Umbilical cord (tissue), 2 donors: ENCODE measurements at places on chromosomes 7 and 10.

GRCh38 chr7:148204639-148205304, 385.8 kb upstream of the C7orf33 start:
- no peak for DNase-seq

DNA sequence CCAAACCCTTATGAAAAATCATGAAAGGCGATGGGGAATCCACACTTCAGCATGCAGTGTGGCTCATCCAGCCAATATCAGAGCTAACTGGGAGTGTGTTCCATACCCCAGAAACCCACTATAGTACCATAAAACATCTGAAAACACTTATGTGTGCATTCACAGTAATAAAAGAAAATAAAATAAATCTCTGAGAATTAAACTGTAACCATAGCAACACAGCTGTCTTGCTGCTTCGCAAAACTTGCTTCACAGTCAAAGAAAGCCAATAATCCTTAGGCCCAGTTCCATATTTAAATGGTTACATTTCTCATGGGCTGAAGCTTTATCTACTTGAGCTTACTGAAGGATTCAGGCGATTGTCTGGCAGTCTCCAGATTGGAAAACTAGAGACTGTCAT, 19.9 kb upstream of the POLR1F start:
- DNase-seq: peak; percentile 95

GRCh38 chr10:121159670-121160069, 308.5 kb downstream of the WDR11 start:
- DNase-seq: no peak

GRCh38 chr10:69884024-69884367, 82.3 kb downstream of the COL13A1 start:
- no peak for DNase-seq

- DNase-seq: no peak
These were observed 199.1 kb downstream of the FZD1 start for GRCh38 chr7:91463330-91463729.

DNA sequence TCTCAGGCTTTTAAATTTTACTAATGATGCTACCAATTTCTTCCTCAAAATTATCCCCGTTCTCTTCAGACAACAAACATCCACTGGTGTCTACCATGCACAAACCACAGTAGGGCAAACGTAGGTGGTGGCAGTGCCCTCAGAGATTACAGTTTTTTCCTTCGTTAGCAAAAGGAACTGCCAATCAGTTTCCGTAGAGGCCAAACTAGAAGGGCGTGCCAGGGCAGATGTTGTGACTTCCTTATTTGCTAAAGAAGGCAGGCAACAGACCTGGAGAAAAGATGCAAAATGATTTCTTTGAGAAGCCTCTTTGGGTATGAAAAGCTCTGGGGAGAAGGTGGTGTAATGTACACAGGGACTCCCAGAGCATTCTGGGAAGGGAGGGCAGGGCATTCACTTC, 7.6 kb upstream of the FAM180A start:
- DNase-seq: no peak

GRCh38 chr10:2839081-2839725, 228.1 kb upstream of the PFKP start:
- peak; percentile 13 for DNase-seq

- no peak for DNase-seq
These were observed 42.3 kb downstream of the NRCAM start for GRCh38 chr7:108413782-108414492.

GRCh38 chr10:93126483-93127052, 52.9 kb downstream of the CYP26A1 start:
- no peak for DNase-seq

- DNase-seq: no peak
These were observed 936 bp upstream of the TCERG1L start for GRCh38 chr10:131312478-131312836.

GRCh38 chr10:110794808-110795207, 76.9 kb upstream of the PDCD4 start:
- no peak for DNase-seq

DNA sequence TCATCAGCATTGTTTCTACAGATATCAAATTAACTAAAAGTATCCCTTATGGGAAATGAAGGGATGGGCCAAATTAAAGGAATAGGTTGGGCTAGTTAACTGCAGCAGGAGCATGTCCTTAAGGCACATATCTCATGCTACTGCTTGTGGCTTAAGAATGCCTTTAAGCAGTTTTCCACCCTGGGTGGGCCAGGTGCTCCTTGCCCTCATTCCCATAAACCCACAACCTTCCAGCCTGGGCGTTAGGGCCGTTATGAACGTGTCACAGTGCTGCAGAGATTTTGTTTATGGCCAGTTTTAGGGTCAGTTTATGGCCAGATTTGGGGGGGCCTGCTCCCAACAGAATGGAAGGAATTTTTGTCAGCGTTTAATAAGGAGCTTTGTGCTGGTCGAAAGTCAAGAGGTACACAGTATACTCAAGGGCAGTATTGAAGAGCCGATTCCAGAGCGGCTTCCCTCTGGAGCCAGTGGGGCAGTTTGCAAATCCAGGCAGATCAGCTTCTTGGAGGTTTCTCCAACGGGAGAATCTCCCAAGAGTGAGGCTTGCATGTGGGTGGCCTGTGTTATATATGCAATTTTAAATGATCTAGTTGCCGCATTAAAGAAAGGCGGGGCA, 7.7 kb downstream of the PFKP start:
- DNase-seq: no peak

- no peak for DNase-seq
These were observed 7.2 kb downstream of the RNF133 start for GRCh38 chr7:122691569-122692235.

DNA sequence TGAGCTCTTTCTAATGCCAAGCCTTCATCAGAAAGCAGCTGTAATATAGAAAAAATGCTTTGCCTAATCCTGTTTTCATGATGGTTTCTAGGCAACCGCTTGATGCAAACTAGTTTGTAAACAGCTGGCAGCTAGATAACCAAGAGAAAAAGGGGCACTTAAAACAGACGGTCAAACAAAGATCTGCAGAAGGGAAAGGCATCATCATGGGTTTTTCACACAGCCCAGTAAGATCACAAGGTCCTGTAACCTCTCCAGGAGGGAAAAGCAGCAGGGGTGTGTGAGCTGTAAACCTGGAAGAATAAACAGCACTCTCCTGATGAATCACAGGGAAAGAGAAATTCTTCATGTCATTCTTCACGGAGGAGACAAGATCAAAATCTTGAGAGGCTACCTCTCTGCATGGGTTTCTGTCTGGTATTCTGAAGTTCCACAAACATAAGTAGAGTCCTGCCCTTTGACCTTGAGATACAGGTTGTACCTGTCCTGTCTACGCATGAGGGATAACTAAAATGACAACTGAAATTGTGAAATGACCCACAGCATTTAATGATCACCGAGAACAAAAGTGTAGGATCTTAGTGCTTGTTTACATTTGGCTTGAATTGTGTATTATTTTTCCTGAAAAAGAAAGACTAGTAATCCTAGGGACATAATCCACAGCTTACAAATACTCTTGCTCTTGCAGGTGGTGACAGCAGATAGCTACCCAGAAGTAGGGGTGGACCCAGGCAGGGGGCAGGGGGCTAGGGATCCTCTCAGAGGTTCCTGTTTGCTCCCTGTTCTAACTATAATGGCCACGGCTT, 48.0 kb downstream of the CREB3L2 start:
- no peak for DNase-seq

DNA sequence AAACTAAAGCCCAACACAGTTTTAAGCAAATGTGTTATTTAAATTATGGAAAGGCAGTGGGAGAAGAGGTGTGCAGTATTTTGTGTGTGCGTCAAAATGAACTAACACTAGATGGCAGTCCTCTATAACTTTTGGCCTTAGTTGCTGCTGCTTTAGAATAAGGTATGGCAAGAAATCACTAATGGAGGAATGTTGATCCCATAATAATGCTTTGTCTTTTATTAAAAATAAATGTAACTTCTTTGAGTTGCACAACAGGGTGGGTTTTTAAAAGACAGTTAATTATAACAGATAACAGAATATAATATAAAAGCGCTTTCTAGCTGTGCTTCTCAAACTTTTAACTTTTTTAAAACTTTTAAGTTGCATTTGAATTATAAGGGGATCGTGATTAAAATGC, 56.4 kb downstream of the BBS9 start:
- DNase-seq: peak; percentile 71

DNA sequence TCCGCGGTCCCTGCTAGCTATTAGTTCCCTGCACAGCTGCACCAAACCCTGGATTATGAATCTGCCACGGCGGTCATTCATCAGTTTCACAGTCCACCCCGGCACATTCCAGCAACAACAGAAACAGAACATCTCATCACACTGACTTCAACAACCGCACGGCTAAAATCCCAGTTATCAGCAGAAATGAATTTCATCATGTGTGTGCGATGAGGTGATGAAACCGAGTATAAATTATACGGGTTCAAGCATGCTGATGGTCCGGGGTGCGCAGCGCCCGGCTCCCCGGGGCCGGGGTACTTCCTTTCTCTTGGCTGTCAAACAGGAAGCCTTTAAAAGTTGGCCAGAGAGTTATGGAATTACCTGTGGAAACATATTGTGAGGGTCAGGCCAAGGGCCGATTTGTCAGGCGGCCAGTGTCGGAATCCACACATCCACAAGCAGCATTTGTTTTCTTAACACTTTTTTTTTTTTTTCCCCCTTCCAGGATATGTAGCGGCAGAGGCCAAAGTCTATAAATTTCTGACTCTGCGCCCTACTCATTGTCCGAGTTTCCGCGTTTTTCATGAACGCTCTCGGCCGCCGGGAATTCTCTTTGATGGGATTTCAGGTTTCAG, 420.9 kb upstream of the MGMT start:
- DNase-seq: peak; percentile 38

- no peak for DNase-seq
These were observed 22.2 kb downstream of the ZDHHC16 start for GRCh38 chr10:97468162-97468561.

GRCh38 chr7:143914938-143915652, 13.1 kb upstream of the TCAF1 start:
- no peak for DNase-seq

- peak; percentile 38 for DNase-seq
These were observed at the start of gene PTPRZ1 for GRCh38 chr7:121872831-121873288. Gene PTPRZ1 (plus strand): TSS chr7:121873161. CDS start chr7:121873500, 339 bp downstream.

GRCh38 chr10:72218726-72219125, 2.6 kb upstream of the ASCC1 start:
- no peak for DNase-seq

- DNase-seq: no peak
These were observed 238.4 kb downstream of the ARHGAP21 start for GRCh38 chr10:24485304-24485703.

GRCh38 chr10:91700273-91700672, 67.4 kb upstream of the PPP1R3C start:
- no peak for DNase-seq

DNA sequence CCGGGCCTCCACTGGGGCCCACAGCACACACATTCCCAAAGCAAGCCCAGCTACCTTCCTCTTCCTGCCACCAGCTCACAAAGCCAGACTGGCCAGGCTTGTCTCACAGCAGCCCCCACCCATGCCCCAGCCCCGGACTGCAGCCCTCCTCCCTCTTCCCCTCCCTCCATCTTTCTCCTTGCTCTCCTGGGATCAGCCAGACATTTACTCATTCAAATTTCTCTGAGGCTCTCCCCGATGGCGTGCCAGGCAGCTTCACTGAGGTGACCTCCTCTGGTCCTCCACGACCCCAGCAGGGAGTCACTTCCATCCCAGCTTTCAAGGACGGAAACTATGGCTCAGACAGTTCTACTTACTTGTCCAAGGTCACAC, 187.5 kb downstream of the GRID1 start:
- no peak for DNase-seq

DNA sequence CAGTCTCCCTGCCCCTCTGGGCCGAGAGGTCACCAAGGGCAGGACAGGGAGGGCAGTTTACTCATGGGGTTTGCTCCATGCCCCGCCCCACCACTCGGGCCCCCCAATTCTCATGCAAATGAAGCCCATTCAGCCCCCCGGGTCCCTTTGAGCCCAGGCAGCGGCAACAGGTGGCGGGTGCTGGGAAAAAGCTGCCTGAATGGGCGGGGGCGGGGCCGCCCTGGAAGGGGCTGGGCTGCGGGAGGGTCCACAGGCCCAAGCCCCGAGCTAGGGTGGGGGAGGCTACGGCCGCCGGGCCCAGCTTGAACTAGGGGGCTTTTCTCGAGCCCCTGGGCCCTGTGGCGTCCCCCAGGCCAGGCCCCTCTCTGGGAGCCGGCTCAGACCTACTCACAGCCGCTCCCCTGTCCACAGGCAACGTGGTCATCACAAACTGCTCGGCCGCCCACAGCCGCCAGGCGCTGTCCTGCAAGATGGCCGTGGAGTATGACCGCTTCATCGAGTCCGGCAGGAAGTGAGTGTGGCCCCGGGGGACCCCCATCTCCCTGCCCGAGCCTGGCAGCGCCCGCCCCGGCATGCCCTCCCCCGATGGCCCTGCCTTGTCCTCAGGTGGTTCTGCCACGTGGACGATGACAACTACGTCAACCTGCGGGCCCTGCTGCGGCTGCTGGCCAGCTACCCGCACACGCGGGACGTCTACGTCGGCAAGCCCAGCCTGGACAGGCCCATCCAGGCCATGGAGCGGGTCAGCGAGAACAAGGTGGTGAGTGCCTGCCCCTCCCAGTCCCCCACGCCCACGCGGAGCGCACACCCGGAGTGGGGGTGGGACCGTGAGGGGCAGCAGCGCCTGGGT, 5.5 kb downstream of the LFNG start:
- no peak for DNase-seq

DNA sequence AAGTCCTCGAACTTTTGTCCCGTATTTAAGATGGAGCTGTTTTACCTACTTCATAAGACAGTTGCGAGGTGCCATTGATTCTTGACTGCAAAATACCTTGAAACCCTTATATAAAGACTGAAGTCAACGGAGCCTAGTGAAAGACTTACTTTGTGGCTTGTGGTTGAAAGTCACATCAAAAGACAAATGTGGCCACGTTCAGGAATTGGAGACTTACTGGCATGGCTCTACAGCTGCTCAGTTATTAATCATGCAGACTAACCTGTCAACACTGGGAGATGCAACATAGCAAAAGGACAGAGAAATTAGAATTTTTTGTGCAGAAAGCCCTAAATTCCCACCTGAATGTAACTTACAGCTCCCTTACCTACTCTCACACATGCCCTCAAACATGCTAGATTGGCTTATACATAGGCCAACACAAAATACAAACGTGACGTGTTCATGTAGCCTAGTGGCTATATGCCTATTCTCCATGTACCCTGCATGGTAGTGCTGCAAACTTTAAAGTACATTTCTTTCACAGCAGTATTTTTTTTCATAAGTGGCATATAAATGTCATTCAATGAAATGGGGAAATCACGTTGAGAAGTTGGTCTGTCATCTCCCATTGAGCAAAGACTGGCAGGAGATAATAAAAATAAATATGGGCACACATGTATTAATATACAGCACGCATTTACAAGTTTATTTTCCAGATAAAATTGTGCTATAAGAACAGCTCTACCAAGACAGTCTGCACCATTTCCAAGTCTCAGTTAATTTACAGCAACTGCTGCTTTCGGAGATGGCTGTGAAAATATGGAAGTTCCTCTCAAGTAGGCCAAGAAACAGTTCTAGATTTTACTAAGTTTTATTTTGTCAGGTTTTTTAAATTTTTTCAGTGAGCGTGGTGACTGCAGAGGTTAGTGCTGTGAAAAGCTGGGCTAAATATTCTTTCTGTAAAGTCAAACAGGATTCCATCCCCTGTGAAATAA, 170.4 kb upstream of the C7orf33 start:
- DNase-seq: no peak
